DMS53 (cell line): ENCODE measurements at places on chromosomes 1 and 21.
A peak's percentile ranks its signal among the peaks of the same experiment; 100 is the strongest.

GRCh38 chr1:227765261-227766014, 30.2 kb downstream of the SNAP47 start:
- peak; percentile 60 for DNase-seq

DNA sequence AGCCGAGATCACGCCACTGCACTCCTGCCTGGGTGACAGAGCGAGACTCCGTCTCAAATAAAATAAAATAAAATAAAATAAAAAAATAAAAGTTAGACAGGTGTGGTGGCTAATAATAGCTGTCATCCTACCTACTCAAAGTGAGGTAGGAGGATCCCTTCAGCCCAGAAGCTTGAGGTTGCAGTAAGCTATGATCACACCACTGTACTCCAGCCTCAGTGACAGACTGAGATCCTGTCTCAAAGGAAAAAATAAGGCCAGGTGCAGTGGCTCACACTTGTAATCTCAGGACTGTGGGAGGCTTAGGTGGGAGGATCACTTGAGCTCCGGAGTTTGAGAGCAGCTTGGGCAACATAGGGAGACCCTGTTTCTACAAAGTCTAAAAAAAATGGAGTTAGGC, 18.0 kb downstream of the NOL9 start:
- no peak for DNase-seq

GRCh38 chr1:86324130-86324822, 71.8 kb downstream of the ODF2L start:
- peak; percentile 11 for DNase-seq

- DNase-seq = no peak
These were observed 119.7 kb downstream of the UCHL5 start for GRCh38 chr1:192939440-192939839.

- DNase-seq = no peak
These were observed 87.1 kb downstream of the NDUFS5 start for GRCh38 chr1:39113109-39113743.

GRCh38 chr1:234925440-234926263, 203.0 kb downstream of the TOMM20 start:
- DNase-seq = peak; percentile 75

- peak; percentile 28 for DNase-seq
These were observed 30.8 kb downstream of the USP48 start for GRCh38 chr1:21752186-21752585.

- no peak for DNase-seq
These were observed 3.7 kb downstream of the ARHGEF16 start for GRCh38 chr1:3457910-3458883.

DNA sequence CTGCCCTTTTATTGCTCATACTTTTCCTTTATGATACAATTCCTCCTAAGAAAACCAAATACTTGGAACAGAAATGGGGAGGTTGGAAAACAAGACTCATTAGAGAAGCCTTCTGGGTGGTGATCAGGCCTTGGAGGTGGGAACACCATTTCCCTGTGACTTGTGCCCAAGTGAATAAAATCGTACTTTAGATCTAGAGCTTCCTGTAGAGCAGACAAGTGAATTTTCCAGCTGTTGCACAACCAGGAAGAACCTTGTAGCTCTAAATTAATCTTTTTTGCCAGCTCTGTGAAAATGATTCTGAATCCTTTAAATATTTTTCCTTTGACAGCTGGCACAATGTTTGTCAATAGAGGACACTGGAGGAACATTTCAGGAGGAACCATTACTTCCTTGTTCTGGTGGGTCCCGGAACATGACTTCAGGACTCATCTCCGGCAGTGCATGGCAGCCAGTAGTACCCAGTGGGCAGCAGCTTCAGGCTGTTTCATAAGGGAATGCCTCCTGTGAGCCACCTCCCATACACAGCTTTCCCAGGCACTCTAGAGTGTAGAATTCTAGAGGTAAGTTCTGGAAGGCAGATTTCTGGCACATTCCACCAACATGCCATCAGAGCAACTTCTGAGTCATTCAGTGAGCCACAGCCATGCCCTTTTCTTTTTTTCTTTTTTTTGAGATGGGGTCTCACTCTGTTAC, 5.5 kb upstream of the SNAPIN start:
- DNase-seq = peak; percentile 46

- DNase-seq = no peak
These were observed 2.0 kb downstream of the RCSD1 start for GRCh38 chr1:167631936-167632614.

DNA sequence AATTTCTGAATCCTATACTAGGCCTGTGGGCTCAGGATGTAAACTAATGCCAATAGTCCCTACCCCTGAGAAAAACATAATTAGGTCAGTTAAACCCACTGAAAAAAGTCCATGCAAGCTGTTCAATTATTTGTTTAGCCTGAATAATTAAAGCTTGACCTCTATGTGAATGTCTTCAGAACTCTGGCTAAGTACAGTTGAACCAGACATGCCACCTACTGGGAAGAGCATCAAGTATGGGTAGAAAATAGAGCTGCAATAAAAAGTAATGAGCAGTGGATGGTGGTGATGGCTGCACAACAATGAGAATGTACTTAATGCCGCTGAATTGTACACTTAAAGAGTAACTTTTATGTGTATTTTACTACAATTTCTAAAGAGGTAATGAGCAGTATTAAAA, 23.6 kb upstream of the SLC19A2 start:
- peak; percentile 72 for DNase-seq

DNA sequence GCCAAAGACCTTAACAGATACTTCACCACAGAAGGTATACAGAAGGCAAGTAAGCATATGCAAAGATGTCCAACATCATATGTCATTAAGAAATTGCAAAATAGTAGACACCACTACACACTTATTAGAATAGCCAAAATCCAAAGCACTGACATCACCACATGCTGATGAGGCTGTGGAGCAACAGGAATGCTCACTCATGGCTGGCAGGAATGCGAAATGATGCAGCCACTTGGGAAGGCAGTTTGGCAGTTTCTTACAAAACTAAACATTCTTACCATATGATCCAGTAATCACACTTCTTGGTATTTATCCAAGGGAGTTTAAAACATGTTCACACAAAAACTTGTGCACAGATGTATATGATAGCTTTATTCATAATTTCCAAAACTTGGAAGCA, 261.2 kb upstream of the AJAP1 start:
- no peak for DNase-seq

DNA sequence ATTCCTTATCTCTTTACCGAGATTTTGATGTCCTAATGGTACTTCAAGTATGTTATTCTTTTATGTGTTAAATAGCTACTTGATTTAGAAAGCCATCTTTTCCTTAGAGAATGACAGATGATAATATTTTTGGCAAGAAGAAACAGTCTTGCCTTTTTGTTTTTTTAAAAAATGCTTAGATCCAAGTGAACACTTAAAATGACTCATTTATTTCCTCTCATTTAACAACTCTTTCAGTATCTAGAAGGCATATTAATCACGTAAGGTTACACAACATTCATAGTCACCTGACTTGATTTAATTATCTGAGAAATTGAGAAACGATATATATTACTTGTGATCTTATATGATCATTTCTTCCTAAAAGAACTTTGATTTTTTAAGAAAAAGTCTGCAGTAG, 52.4 kb downstream of the SUCO start:
- no peak for DNase-seq

GRCh38 chr1:211613108-211613947, 34.4 kb upstream of the SLC30A1 start:
- peak; percentile 81 for DNase-seq

DNA sequence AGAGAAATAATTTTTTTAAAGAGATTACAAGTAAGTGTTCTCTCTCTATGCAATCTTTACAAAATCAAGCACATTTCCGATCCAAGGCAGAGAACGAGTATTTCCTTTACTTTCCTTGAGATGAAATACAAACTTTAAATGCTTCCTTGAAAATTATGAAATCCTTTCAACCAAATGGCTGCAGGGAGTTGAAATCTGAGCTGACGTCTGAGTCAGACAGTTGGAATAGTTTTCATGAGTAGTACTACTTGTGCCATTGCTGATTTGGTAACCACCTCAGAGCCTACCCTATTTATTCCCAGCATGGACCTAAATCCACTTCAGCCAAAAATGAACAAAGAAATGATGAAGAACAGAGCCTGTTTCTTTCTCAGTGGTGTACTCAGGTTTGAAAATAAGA, 183.6 kb downstream of the GIPC2 start:
- no peak for DNase-seq

DNA sequence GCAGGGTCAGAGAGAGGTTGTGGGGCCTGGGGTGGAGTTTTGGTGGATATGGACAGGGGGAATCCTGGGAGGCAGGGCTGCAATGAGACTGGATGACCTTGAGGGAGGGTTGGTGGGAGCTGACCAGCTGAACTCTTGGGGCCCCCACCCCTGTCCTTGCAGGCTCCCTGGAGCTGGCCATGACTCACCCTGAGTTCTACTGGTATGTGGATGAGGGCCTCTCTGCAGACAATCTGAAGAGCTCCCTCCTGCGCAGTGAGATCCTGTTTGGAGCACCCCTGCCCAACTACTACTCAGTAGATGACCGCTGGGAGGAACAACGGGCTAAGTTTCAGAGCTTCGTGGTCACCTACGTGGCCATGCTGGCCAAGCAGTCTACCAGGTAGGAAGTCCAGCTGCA, 23.6 kb downstream of the DISP3 start:
- DNase-seq = no peak

DNA sequence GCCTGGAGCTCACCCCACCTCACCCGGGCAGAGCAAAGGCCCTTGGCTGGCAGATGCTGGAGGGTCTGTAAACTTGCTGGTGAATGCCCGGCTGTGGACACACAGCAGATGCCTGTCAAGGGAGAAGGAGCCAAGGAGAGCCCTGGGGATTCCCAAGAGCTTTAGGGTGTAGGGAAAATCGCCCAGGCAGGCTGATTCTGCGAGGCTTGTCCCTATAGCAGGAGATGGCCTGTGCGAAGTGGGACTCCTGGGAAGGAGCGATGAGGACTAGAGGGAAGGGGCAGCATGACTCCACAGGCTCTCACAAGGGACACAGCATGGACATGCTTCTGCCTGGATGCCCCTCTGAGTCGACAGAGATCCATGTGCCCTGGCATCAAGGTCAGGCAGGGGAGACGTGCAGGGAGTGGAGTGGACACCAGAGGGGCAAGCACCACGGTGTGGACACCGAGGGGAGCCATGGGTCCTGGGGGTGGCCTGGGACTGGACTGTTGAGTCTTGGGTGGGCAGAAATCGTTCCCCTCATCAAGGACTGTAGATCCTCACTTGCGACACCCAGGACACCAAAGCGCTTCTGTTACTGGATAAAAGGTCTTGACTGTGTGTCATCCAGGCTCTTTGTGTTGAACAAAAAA, 71.4 kb upstream of the ABCG1 start:
- no peak for DNase-seq

DNA sequence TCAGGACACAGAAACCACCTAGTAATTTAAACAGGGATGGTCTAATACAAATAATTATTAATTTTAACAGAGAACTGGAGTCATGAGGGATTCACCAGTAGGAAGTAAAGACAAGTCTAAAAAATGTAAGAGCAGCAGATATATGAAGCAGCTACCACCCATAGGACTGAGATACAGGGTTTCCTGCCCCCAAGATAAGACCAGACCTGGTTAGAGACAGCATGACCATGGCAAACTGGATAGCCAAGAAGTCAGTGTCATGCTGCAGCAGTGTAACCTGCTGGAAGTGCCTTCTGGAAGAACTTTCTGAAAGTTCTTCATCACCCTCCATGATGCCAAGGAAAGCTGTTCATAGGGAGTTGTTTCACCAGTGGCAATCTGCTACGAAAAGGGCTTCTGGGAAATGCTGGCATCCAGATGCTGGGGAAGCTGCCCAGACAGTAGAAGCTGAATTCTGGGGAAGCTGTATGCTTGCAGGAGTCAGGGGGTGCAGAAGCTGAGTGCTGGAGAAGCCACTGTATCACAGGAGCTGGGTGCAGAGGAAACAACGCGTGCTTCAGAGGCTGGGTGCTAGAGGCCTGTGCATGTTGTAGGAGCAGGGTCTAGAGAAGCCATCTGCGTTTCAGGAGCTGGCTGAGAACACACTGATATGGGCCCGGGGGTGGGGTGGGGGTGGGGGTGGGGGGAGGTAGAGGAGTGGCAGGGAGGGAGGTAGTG, 356.4 kb downstream of the DISC1 start:
- DNase-seq = no peak

- no peak for DNase-seq
These were observed 167.7 kb upstream of the USP24 start for GRCh38 chr1:55382806-55383305.
